ENCODE measurements at places on chromosomes 6 and 20. TPM values are rescaled to one million over a fixed set of nuclear protein-coding genes. Genes with fewer than 3 reads are reported as not detected.

KCNS1 gene
- polyA plus RNA-seq, result not detected

DNA sequence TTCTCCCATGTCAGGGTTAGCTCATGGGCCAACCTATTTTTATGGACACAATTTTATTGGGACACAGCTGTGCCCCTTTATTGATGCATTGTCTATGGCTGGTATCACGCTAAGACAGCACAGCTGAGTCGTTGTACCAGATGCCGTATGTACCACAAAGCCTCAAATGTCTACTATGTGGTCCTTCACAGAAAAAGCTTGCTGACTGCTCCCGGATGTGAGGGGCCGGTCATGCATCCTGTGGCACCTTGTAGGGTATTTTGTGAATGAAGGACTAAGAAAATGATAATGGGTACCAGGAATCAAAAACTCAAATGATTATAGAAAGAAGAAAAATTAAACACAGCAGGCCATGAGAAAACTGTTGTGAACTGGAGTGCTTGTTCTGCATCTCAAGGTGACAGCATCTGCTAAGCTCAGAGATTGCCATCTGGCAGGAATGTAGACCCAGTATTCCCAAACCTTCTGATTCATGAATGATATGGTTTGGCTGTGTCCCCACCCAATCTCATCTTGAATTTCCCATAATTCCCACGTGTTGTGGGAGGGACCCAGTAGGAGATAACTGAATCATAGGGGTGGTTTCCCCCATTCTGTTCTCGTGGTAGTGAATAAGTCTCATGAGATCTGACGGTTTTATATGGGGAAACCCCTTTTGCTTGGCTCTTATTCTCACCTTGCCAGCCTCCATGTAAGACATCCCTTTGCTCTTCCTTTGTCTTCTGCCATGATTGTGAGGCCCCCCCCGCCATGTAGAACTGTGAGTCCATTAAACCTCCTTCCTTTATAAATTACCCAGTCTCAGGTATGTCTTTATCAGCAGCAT is 248.5 kb downstream of the TSHZ2 start:
- DNase-seq, result no peak
- H3K36me3 ChIP-seq, result no peaks in the 10 kb centered on the region
- H3K27me3 ChIP-seq, result no peaks in the 10 kb centered on the region
- no peak overlapping the region for H3K4me3 ChIP-seq
- H3K27ac ChIP-seq, result no peak overlapping the region

DNA sequence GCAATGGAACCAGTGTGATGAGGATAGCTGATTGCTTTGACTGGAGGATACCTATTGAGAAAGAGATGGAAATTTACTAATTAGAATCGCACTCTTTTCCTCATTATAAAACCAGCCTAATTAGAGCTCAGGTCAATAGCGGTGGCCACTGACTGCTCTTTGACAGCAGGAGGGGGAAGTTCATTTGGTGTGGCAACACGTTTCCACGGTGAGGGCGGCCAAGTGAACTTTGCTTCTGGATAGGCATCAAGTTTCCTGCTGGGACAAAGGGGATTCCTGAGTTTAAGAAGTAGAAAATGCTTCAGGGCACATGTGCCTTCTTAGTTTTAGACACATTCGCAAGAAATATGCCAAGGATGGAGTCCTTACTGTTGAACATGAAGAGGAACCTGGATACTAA is 145.3 kb upstream of the NRN1 start:
- no peaks in the 10 kb centered on the region for H3K36me3 ChIP-seq
- no peak for DNase-seq
- no peaks in the 10 kb centered on the region for H3K4me1 ChIP-seq
- no peaks in the 10 kb centered on the region for H3K27me3 ChIP-seq

GRCh38 chr6:88763160-88763559 is 200.3 kb downstream of the RNGTT start:
- H3K27me3 ChIP-seq, result no peaks in the 10 kb centered on the region
- no peaks in the 10 kb centered on the region for H3K36me3 ChIP-seq
- no peaks in the 10 kb centered on the region for H3K4me1 ChIP-seq
- no peak for DNase-seq
- H3K4me3 ChIP-seq, result no peak overlapping the region
